Vagina (tissue), 2 donors: ENCODE measurements at places on chromosomes 3 and 15.

DNA sequence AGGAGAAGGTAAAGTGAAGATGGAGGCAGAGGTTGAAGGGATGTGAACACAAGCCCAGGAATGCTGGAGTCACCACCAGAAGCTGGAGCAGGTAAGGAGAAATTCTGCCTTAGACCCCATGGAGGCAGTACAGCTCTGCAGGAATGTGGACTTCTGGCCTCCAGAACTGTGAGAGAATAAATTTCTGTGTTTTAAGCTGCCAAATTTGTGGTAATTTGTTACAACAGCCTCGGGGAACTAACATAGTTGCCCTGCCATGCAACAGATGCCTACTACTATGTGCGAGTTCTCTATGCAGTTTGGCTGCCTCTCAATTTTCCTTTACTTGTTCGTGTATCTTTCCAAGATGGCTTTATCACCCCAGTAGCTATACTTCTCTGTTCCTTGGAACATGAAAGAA is 394.1 kb downstream of the TUSC7 start:
- DNase-seq, result no peak

GRCh38 chr3:53137221-53137620 is 7.0 kb upstream of the RFT1 start:
- no peak for DNase-seq

DNA sequence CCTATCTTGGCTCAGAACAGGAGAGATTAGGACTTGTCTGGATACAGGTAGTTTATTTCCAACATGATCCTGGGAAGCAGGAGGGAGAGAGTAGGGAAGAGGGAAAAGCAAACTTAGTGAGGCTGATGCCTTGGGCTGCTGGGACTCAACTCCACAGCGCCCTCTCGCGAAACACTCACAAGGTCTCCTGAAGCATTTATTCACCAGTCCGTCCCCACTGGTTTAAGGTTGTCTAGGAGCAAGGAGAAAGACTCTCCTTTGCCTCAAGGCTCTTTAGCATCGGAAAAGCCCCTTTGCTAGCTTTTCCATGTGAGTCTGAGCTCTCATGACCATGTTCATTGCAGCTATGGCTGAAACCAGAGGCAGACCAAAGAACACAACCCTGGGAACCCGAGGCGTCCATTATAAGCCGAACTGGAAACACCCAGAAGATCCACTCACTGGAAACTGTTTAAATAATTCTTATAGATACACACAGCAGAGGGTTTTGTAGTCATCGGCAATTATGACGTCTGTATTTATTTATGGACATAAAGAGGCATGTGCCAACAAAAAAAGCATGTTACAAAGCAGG is 244.5 kb downstream of the CD47 start:
- DNase-seq, result no peak

GRCh38 chr3:80232760-80233159 is 465.0 kb upstream of the ROBO1 start:
- no peak for DNase-seq

DNA sequence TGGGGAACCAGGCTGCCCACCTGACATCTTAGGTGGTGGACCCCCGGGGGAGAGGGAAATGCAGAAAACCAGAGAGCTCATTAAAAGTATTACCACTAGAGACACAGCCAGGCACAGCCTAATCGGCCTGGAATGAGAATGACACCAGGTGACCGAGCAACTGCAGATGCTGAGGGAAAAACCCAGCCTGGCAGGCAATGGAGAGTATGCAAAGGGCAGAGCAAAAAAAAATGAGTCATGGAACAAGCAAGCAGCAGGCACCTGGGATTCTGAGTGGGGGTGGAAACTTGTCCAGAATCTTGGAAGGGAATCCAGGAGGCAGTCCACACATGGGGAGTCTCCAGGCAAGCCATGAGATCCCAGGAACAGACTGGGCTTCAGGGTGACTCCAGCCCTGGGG is 183.7 kb upstream of the LRRN1 start:
- DNase-seq, result no peak

DNA sequence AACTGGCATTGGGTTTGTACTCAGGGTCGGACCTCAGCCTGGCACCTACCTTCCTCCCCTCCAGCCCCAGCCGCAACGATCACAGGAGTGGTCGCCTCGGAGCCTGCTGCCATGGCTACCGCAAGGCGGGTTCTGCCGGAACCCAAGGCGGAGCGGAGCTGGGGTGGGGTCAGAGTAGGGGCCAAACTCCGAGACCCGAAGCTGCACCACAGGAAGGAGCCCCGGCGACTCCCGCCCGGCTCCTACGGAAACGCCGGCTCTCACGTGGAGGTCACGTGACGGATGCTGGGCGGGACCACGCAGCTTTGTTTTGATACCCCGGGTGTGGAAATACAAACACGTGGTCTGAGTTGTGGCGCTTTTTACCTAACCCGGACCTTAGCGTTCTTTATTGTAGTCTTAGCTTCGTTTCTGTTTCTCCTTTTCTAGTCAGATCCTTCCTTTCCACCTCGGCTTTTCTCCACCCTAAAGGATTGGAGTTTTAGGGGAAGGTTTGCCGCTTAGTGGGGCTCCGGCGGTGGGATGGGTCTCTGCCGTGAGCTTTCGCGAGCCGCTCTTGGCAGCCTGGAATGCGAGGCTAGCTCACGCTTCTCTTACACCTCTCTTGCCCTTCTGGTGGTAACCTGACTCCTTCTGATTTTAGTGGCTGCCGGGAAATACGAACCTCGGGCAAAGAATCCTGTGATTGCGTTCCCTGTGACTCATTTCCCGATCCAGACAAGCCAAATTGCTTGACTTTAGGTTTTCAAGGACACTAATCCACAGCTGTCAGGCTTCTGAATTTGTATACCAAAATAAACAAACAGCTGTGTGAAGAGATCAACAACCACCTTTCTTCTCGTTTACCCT is at the start of gene HSPBAP1:
TSS of gene HSPBAP1 (minus strand) at position 264 of the 849 bp plus-strand sequence. CDS start at position 113, 151 bp downstream.
- DNase-seq, result no peak

DNA sequence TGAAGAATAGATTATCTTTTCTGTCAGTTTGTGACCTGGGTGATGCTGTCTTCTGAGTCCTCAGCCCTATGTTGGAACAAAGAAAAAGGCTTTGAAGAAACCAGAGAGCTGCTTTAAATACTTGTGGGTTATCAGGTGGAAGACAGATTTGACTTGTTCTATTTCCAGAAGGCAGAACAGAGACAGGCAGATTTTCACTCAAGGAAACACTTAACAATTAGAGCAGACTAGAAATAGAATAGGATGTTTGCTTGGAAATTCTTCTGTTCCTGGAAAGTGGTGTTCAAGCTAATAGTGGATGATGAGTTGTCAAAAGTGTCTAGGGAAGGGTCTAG is 219.4 kb downstream of the UBE2E2 start:
- no peak for DNase-seq

- no peak for DNase-seq
These were observed 3.0 kb upstream of the GCSAM start for GRCh38 chr3:112136046-112136445.

GRCh38 chr3:135127946-135128470 is 332.9 kb downstream of the EPHB1 start:
- no peak for DNase-seq

DNA sequence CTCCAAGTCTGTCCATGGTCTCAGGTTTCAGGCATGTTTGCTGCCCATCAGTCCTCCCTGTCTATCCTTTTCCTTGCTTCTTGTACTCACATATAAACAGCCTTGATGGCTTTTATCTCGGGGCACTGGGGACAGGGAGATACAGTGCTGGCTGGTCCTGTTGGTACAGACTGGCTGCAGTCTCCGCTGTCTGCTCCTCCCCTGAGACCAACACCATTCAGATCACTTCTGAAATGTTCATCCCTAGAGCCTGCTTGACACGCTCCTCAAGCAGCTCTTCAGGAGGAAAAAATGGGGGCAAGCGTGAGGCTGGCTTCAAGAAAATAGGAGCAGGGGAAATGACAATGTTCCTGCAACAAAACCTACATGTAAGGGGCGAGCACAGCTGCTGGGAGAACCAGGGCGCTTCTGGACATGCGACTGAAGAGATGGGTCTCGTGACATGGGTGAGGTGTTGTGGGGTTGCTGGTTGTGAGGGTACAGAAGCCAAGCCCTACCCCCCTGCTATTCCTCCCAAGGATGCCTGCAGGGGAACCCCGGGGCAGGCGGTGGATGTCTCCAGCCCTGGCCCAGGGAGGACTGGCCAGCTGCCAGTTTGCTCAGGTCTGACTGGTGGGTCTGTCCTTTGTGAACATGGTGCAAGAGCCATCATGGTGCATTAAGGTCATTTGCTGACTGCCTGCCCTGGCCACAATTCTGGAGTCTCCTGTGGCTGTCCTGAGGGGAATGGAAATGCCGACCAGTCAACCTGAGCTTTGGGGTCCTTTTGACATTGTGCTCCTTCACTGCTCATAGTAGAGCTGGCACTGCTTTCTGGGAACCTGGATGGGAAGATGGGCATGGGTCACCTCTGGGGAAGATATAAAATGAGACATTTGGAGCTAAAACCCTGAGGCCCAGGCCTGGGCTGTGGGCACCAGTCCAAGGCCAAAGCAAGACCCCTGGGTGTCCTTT is 40.1 kb downstream of the KY start:
- DNase-seq, result peak; percentile 72

- no peak for DNase-seq
These were observed 101.6 kb downstream of the RPL22L1 start for GRCh38 chr3:170768334-170768801.

GRCh38 chr15:33453761-33454160 is 143.0 kb downstream of the RYR3 start:
- no peak for DNase-seq

GRCh38 chr15:69060744-69061143 is 46.2 kb downstream of the NOX5 start:
- DNase-seq, result no peak

GRCh38 chr3:46881596-46882376 is 4.3 kb downstream of the PTH1R start:
- DNase-seq, result no peak

DNA sequence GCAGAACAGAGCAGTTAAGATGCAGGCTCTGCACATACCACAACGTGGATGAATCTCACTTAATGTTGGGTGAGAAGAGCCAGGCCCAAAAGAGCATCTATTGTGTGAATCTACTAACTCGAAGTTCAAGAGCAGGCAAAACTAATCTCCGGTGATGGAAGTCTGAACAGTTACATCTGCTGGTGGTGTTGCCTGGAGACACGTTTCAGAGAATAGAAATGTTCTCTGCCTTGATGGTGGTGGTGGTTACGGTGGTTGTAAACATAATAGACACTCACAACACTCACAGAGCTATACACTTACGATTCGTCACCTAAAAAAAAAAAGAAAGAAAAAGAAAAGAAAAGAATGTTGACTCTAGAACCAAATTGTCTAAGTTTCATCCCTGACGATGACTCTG is 86.8 kb downstream of the LIPC start:
- no peak for DNase-seq

DNA sequence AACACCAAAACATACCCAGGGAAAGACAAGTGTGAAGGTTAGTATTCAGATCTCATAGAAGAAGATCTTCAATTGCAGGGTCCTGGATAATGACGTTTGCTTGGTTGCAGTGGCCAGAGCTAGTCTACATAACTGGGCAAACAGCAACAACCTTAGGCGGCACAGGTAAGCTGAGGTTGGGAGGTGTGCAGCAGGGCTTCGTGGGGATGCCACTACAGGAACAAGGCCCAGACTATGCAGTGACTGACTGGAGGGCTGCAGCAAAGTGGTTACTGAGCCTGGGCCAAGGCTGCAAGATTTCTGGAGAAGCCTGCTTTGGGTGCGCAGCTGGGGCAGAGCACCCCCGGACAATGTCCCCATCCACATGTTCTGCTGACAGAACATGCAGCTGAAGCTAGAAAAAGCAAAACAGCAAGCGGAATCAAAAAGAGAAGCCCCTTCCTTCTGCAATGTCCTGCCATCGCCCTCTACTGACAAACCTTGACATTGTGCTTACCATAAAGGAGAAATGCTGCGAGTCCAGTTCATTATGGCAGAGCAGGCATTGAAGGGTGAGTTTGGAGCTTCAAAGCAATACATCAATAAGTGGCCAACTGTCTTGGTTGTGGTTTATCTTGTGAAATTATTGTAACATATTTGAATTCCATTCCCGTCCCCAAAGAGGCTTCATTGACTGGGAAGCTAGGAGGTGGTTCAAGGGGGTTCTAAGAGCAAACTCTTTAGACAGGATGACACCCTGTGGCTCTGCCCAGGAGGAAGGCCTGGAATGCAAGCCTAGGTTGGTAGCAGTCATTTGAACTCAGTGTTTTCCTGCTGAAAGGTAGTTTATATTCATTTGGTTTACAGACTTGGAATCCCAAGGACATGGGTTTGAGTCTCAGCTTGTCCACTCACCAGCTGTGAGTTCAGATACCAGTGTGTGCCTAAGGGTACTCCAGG is 217.0 kb downstream of the PDCD6IP start:
- DNase-seq, result no peak

- no peak for DNase-seq
These were observed 2.1 kb upstream of the GNB5 start for GRCh38 chr15:52193321-52193720.

- no peak for DNase-seq
These were observed 6.6 kb downstream of the MAP2K5 start for GRCh38 chr15:67548862-67549651.

DNA sequence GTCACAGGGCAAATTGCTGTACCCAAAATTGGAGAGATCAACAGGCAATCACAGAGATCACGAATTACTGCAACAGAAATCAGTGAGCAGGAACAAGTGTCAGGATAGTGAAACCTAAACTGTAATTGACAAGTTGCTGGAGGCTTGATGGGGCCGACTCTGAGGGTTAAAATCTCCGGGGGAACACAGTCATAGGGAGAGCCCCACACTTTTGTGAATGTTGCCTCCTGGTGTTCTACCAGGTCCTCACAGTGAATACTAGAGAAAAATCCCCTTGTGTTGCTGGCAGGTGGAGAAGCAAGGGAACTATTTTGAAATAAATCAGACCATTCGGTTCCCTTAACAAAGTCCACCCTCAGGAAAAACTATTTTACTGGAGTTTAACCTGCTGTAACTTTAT is 697.5 kb upstream of the CBLB start:
- no peak for DNase-seq

GRCh38 chr15:98719137-98719740 is 70.9 kb downstream of the IGF1R start:
- DNase-seq, result no peak

DNA sequence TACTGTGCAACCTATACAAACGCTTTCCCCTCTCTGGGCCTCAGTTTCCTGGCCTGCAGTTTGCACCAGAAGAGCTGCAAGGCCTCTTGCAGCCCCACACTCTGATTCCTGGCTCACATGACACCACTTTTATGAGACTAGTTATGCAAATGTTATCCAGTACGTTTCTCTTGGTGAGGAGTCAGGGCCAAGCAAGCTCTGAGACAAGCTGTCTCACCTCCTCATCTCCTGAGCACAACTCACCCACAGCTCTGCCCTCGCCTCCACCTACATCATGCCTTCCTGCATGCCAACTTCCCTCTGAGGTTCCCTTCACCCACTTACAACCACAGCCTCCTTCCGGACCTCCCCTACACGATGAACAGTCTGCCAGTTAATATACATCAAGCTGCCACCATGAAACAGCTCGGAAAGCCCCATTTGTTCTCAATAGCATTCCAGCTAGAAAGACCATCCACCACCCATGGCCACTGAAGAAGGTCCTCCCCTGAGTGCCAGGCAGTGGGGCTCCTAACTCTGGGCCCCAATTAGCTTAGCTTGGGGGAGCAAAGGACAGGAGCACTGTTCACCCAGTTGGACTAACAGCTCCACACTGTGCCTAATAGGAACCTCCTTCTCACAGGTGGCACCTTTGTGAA is 25.0 kb downstream of the CRYGS start:
- no peak for DNase-seq

GRCh38 chr3:32153414-32154204 is 47.2 kb downstream of the GPD1L start:
- DNase-seq, result no peak

GRCh38 chr3:188319569-188319968 is 165.6 kb downstream of the LPP start:
- no peak for DNase-seq

- DNase-seq, result no peak
These were observed 143.7 kb upstream of the LRIG1 start for GRCh38 chr3:66644549-66644948.

GRCh38 chr3:128054367-128054766 is 2.1 kb downstream of the SEC61A1 start:
- no peak for DNase-seq
